ENCODE measurements at places on chromosomes 16 and 17.

GRCh38 chr16:50462793-50463507 lies 85.2 kb upstream of the NKD1 start:
- no peak for DNase-seq

DNA sequence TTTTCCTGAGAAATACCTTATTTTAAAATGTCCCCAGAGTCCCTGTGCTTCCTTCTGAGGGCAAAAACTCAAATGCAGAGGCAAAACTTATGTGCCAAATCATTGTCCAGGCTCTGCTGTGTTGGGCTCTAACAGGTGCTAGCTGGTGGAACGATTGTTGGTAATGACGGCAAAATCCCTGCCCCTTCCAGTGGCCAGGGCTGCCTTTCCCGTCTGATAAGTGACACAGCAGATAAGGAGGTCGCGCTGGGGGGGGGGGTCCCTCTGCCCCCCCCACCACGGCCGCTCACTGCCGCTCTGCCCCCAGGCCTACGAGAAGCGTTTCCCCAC lies 29.1 kb downstream of the SEC14L5 start:
- DNase-seq, result no peak

GRCh38 chr16:23597003-23597756 lies 1.1 kb upstream of the NDUFAB1 start:
- DNase-seq, result peak; percentile 43

- DNase-seq, result no peak
These were observed 150.3 kb downstream of the C16orf95 start for GRCh38 chr16:87166934-87167333.

DNA sequence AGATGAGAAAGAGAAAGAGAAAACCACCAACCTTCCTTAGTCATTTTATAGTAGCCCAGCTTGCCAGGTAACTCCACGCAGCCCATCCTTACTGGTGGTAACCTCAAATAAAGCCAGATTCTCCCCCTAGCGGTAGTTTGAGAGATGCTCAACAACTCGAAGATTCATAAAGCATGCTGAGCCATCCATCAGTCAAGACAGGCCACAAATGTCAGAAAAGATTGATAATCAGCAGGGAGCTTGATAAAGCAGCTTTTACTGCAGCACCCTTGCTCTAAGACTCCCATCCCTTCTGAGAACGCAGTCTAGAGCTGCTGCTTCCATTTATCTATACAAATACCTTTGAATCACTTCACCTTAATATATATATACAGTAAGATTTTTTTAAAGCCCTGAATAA lies 451.5 kb upstream of the HSBP1 start:
- peak; percentile 57 for DNase-seq

- DNase-seq, result no peak
These were observed 32.7 kb downstream of the CMC2 start for GRCh38 chr16:80973991-80974390.

DNA sequence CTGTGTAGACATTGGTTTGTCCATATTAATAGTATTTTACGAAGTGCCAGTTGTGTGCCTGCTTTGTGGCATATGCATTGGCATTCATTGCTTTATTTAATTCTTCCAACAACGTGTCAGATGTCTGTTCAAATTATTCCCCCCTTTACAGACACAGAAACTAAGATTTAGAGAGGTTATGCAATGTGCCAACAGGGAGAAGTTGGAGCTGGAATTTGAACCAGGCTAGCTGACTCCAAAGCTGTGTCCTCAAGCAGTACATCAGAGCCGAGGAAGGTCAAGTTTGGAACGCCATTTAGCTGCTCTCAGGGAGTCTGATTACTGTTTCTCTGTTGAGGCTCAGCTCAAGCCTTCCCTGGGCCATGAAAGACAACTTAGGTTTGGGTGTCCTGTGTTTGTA lies 232.3 kb downstream of the WWOX start:
- DNase-seq, result no peak

GRCh38 chr17:57373048-57373447 lies 116.7 kb downstream of the MSI2 start:
- DNase-seq, result no peak

DNA sequence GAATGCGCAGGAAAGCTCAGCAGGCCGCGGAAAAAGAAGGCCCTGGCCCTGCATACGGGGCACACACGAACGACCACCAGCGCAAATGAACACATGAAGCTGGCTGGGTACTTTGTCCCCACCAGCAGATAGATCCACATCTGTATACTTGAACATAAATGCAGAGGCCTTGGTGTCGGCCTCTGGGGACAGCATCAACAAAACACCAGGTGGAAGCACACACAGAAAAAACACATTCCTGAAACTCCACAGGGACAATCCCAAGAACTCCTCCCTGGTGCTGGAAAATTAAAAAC lies 606 bp upstream of the ZBTB4 start:
- no peak for DNase-seq

GRCh38 chr16:3076577-3076976 lies 11.1 kb downstream of the IL32 start:
- DNase-seq, result no peak

- DNase-seq, result no peak
These were observed 238.1 kb upstream of the CDH5 start for GRCh38 chr16:66128371-66128770.

DNA sequence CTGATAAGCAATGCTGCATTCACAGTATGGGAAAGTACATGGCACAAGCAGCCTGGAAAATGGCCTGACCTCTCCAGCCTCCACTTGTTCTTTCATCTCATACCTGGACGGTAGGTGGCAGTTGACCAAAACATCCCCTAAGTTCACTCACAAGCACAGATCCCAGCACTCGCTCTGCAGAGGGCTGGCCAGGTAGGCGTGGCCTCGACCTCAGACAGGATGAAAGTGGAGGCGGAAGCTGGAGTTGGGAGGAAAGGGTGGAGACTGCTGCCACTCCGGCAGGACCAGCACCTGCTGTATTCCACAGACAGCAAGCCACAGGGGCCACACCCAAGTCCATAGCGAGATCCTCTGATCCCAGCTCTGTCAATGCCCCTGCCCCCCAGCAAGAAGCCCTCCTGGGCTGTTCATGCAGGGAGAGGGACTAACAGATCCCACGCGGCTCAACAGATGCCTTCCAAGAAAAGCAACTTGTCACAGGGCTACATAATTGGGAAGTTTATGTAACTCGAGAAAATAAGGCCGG lies 31.3 kb downstream of the ZCCHC14 start:
- peak; percentile 95 for DNase-seq

- DNase-seq, result no peak
These were observed 49.5 kb downstream of the FOXK2 start for GRCh38 chr17:82568997-82569393.

DNA sequence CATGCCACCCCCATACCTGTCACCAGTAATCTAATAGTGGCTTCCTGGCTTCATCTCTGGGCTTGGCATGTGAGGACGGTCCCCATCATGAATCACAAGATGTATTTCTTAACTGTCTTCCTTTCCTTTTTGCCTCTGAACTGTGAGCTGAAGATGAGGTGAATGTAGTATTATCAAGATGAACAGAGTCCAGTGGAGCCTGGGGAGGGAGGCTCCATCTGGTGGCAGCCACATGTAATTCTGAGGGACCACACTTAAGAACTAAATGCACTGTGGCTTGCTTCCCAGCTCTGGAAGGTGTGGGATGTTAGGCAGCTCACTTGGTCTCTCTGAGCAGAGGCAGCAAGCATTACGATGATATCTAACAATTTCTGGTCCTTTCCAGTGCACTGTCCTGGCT lies 354.9 kb upstream of the ASIC2 start:
- no peak for DNase-seq

DNA sequence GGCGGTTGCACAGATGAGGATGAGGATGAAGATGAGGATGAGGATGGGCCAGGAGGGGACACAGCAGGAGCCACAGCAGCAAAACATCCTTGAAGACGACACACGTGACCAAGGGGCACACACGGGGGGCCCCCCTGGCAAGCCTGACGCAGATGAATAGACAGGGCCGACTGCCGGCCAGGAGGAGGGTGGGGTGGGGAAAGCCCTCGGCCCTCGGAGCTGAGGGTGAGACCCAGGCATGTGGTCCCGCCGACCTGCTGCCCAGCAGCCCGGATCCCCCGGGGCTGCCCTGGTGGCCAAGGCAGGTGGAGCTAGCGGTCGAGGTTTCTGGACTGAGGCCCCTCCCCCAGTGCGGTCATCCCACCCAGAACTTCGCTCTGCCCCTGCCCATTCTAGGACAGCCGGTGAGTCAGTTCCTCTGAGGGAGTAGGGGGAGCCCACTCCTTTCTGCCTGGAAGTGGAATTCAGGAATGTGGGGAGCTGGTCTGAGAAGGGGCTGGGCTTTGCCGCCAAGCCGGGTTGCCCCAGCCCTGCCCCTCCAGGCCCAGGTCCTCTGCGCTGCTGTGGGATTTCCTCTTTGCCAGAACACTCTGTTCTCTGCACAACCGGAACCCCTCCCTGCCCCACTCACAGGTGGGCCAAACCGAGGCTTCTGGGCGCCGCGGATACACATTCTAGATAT lies 9.9 kb downstream of the CYGB start:
- DNase-seq, result peak; percentile 35

DNA sequence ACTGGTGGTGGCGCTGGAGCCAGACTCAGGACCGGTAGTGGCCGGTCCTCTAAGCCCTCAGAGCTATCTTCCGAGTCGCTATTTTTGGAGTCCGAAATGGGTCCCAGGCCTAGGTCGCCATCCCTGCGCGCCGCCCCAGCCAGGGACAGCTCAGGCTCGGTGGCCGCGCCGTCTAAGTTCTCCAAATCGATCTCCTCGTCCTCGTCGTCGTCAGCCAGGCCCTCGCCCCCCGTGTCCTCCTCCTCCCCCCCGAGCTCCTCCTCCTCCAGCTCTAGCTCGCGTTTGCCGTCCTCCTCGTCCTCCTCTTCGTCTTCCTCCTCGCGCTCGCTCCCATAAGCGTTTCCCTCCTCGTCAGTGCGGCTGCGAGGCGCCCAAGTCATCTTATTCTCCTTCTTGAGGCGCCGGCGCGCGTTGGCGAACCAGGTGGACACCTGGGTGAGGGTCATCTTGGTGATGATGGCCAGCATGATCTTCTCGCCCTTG lies 1.6 kb downstream of the IRX3 start:
- no peak for DNase-seq

- no peak for DNase-seq
These were observed 34.0 kb downstream of the YPEL2 start for GRCh38 chr17:59365383-59365981.

DNA sequence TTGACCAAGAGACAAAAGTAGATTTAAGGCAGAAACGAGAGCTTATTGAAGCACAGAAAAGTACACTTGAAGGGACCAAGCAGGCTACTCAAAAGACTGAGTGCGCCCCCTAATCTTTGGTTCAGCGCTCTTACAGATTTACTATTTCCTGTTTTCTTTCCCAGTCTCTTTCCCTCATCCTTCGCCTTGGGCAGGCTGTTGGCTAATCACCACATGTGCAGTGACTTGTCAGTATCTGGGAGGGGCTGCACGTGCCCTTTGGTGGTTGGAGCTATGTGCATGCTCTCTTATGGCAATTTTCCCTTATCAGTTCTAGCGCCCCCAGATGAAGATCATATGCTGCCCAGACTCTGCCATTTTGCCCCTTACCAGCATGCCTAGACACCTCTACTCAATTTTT lies 35.4 kb upstream of the SHISA6 start:
- no peak for DNase-seq

GRCh38 chr16:47695756-47696155 lies 234.6 kb downstream of the PHKB start:
- DNase-seq, result no peak

DNA sequence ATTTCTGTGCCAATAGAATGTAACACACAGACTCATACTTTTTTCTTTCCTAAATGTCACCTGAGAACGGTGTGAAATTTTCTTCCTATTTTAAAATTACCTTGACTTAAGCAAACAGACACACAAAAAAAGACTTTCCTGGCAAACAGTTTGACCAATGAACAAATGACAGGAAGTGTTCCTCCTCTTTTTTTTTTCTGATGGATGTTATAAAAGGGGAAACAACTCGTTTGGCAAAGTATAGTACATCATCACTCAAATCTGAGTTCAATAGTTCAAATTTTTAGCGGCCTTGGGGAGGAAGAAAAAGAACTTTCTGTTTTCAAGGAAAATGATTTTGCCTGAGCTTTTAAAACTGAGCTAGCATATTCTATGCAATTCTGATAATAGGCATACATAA lies 19.8 kb downstream of the HS3ST3A1 start:
- DNase-seq, result no peak

- no peak for DNase-seq
These were observed 527 bp downstream of the TRAF4 start for GRCh38 chr17:28744104-28744971.

DNA sequence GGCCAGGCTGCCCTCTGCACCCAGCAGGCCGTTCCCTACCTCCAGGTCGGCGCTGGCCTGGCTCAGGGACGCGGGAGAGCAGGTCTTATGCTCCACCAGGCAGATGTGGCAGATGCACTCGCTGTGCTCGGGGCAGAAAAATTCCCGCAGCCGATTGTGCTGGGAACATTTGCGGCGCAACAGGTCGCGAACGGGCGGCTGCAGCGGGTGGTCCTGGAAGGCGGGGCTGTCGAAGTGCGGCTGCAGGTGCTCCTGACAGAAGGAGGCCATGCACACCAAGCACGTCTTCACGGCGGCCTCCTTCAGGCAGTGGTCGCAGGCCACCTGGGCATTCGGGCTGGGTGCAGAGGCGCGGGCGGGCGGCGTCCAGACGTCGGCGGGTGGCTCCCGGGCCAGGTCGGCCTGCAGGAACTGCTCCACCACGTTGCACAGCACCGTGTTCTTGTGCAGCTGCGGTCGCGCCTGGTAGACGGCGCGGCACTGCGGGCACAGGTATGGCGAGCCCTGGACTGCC lies 439 bp downstream of the TRIM25 start:
- no peak for DNase-seq

GRCh38 chr17:36825951-36826350 lies 111.3 kb upstream of the LHX1 start:
- no peak for DNase-seq

DNA sequence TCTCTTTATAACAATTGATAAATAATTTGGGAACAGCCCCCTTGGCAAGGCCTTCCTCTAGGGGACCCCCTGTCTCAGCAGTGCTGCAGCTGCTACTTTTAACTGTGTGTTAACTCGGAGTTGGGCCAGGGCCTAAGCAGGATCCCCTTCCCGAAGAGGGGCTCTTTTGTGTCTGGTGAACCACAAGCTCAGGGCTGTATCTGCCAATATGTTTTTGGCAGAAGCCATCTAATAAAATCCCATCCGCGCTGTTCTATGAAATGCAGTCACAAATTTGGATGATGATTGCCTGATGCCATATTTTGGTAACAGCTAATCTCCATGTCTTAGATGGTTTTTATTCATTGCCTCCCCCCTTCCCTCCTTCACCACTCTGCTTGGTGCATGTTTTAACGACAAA lies 267.7 kb downstream of the FTO start:
- no peak for DNase-seq

- peak; percentile 57 for DNase-seq
These were observed 77.0 kb downstream of the MYH13 start for GRCh38 chr17:10295728-10296343.

GRCh38 chr16:72073560-72074230 lies 10.7 kb downstream of the HPR start:
- DNase-seq, result no peak

- no peak for DNase-seq
These were observed 71.7 kb upstream of the CBX4 start for GRCh38 chr17:79910985-79911361.
